NB4 (cell line): ENCODE measurements at places on chromosomes 16 and 17.
A peak's percentile ranks its signal among the peaks of the same experiment; 100 is the strongest.

DNA sequence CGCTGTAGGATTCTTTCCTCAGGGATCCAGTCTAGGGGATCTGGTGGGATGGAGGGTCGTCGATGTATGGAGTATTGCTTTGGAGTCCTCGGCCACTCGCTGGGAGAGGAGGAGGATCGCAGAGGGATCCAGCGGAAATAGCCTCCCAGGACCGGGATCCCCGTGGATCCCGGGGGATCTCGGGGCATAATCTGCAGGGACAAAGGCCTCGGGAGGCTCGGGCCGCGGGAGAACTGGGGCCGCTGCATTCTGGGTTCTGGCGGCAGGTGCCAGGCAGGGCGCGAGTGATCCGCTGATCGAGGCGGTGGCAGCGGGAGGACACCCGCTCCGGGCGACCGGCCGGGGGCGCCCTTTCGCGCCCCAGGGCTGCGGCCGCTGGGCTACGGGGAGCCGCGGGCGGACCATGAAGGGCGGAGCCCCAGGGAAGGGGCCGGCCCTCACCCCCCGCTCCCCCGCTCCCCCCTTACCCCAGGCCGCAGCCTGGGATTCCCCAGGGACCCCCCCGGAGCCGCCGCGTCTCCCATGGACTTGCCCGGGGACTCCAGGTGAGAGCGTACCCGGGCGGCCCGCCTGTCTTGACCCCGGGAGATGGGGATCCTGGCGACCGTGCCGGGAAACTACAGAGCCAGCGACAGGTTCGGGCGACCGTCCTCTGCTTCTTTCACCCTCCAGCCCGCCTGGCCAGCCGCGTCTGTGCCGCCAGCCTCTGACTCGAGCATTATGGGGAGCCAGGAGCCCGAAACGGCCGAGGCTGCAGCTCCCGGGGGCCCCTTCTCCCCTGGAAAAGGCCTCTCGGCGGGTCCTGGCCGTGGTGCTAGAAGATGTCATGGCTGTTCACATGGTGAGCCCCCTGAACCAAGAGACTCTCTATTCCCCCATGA is 604 bp downstream of the PRR14 start:
- peak; percentile 86 for DNase-seq

GRCh38 chr17:31391496-31391949 is at the start of gene RAB11FIP4:
RAB11FIP4 (plus strand) TSS chr17:31391675; CDS start chr17:31391853, 178 bp downstream.
- DNase-seq: no peak

DNA sequence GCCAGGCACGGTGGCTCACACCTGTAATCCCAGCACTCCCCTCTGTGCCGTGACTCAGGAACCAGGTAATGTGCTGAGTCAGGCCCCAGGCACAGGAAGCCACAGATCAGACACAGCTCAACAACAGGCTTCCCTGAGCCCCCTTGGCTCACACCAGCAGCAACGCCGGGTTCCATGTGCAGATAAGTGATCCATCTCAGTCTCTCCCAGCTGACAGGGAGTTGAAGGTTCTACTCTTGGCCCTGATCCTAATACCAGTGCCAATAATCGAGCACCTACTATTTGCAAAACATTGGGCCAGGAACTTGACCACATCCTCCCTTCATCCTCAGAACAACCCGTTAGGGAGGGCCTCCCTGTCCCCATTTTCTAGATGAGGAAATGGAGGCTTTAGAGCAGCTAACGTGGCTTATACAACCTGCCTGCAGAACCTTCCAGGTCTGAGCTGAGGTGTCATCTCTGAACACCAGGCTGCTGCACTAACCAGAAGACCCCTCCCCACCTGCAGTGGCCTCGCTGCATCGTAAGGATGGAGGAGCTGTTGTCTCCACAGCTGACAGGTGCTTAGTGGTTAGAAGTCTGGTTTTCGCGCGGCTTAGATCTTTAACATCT is 64.8 kb upstream of the AMZ2 start:
- DNase-seq: no peak

DNA sequence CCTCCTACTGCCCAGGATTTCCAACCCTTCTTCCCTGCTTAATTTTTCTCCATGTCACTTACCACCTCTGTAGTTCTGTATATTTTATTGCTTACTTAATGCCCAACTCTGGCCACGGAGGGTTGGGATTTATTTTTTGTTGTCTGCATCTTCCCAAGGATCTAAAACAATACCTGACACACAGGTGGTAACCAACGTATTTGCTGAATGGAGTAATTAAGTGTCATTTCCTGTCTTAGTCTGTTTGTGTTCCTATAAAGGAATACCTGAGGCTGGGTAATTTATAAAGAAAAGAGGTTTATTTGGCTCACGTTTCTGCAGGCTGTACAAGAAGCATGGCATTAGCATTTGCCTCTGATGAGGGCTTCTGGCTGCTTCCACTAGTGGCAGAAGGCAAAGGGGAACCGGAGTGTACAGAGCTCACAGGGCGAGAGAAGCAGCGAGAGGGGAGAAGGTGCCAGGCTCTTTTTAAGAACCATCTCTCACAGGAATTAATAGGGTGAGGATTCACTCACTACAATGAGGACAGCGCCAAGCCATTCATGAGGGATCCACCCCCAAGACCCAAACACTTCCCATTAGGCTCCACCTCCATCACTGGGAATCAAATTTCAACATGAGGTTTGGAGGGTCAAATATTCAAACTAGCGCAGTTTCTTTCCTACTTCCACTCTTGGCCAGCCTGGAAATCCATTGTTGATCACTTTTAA is 44.8 kb downstream of the ERN1 start:
- DNase-seq: no peak

- peak; percentile 39 for DNase-seq
Observed at GRCh38 chr17:20156196-20157000, 147.2 kb downstream of the SPECC1 start.

- DNase-seq: no peak
Observed at GRCh38 chr17:77873500-77874302, 84.8 kb upstream of the TNRC6C start.

GRCh38 chr17:80970044-80970761 is 21.4 kb upstream of the CHMP6 start:
- DNase-seq: peak; percentile 50

DNA sequence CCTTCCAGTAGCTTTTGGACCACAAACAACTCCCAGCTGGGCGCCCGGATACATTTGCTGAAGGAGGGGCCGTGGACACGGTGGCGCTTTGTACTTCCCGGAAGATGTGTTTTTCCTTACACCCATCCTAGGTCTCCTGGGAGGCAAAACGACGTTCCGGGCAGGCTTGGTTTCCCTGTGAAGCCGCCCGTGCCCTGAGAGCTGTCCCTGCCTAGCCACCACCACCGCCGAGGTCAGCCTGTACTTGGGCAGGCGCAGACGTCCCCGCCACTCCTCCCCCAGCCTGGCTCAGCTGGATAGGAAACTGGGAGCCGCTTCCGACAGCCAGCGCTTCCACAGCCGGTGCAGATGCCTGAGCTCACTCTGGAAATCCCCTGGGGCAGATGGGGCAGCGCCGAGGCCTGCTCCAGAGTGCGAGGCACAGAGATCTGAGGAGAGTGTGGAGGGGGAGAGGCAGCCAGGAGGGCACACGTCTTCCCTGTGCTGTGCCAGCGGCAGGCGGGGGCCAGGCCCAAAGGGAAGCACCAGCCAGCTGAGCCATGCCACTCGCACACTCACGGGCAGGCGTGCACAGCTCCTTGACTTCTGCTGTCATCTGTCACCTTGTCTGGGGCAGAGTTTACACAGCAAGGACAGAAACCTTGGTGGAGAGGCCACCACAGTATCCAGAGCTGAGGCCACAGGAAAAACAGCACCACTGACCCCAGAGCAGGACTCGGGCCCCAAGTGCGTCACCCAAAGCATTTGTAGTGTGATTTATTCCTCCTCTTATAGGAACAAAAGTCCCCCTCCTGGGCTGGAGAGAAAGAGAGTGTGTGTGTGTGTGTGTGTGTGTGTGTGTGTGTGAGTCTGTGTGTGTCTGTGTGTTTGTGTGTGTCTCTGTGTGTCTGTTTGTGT is 3.0 kb downstream of the RHBDF2 start:
- no peak for DNase-seq

GRCh38 chr17:70059071-70059470 is 16.0 kb upstream of the KCNJ16 start:
- no peak for DNase-seq

DNA sequence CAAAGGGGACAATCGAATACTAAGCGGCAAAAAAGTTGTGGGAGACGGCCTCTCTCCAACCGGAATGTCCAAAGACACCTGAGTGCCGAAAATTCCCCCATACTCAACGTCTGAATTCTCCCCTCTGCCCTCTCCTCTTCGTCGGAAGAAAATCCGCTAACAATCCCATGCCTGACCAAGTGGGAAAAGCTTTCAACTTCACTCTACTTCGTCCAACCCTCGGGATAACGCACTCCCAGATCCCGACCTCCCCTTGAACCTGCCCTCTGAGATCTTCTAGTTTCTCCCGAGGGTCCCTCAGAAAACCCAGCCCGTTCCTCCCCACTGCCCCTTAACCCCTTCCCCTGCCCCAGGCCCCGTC is 961 bp downstream of the AMFR start:
- DNase-seq: peak; percentile 12

DNA sequence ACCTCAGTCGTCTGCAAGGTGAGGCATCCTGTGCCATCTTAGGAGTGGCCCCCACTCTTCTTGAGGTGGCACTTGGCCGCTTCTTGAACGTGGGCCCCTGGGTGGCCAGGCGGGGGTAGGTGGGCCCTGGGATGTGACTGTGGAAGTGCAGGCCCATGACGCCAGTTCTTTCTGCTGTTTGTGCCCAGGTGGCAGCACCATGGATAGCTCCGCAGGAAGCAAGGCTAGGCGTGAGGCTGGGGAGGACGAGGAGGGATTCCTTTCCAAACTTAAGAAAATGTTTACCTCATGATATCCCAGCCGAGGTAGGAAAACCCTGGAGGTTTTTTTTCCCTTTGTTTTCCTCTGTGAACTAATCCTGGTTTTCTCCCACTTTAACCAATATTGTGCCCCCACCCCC is 19.8 kb downstream of the NMRAL1 start:
- no peak for DNase-seq

- DNase-seq: no peak
Observed at GRCh38 chr17:34399725-34400124, 36.7 kb upstream of the CCL1 start.

DNA sequence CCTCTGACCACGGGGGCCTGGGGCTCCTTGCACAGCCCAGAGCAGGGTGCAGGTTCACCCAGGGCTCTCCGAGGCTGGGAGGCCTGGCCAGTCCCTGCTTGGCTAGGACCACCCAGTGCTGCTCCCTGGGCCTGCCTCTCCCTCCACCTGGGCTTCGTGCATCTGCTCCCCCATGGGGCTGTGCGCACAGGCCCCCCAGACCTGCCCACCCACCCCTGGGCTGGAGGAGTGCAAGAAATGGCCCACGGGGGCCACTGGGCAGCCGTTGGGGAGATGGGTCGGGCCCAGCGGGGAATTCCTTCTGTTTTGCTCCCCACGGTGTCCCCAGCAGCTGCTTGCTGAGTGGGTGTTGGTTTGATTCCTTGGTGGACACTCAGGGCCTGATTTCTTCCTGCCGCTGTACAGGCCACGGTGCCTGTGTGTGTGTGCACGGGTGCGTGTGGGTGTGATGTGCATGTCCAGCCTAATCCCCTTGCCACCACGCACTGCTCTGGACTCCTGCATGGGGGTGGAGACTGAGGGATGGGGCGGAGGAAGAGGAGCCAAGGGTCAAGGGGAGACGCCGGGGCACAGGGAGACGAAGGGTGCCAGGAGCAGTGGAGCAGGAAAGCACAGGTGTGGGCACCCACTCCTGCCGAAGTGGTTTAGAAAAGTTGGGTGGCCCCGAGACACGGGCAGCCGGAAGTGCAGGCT is 8.5 kb downstream of the PRSS27 start:
- no peak for DNase-seq
